ENCODE measurements at places on chromosomes 16 and 17.

- DNase-seq: no peak
Observed at GRCh38 chr16:72715267-72715666, 332.7 kb downstream of the ZFHX3 start.

DNA sequence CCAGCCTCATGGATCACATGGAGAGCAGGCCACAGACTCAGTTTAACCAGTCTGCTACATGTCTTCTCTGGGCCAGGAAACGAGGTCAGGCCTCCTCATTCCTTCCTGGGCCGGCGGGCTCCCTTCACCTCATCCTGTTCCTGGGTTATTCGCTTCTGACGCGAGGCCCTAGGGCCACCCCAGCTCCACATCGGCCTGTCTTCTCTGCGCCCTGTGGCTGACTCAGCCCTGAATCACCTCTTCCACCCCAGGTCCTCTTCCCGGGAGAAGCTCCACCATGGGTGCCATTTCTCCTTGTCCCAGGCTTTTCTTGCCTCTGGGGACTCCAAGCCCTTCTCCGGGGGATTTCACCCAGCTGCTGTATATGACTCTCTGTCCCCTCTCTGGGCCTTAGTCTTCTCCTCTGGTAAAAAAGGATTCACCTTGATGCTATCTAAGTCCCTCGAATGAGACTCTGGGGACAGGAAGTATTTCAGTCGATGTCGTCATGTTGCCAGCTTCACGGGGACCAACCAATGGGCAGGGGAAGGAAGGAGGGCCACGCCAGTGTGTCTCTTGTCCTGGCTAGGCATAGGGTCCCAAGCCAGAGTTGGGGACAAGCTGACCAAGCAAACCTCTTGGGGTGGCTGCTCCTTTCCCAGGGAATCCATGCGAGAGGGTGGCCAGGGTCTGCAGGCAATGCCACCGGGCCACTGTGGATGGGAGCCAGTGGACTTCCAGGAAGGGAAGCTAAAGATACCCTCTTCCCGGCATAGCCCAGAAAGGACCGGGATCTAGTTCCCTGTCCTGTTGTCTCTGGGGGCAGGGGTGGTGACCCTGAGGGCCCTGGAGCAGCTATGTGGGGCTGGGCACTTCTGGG, 58.7 kb downstream of the SOCS3 start:
- DNase-seq: no peak

GRCh38 chr17:58111676-58112075, 28.5 kb downstream of the DYNLL2 start:
- DNase-seq: no peak

DNA sequence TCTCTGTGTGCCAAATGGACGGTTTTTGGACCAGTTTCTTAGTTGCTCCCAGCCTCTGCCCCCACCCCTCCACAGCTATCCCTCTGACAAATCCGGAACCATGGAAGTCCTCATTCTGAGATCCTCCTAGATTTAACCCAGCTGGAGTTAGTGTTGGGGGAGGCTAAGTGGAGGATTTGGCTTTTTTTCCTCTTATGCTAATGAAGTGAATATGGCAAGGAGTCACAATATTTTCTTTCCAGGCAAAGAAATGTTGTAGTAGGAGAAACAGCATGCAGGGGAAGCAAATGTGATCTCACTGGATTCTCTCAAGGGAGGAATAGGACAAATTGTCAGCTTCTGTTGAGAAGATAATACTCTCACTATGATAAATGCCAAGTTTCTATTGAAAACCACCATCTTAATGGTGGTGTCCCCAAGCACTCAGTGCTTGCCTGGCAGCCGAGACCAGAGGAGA, 159.5 kb downstream of the MSI2 start:
- DNase-seq: no peak

- DNase-seq: no peak
Observed at GRCh38 chr17:74767111-74767516, 9.0 kb downstream of the NAT9 start.

- DNase-seq: no peak
Observed at GRCh38 chr17:7704601-7705268, at the start of gene EFNB3. EFNB3 (plus strand) TSS chr17:7705202; CDS start chr17:7705599, 397 bp downstream.

DNA sequence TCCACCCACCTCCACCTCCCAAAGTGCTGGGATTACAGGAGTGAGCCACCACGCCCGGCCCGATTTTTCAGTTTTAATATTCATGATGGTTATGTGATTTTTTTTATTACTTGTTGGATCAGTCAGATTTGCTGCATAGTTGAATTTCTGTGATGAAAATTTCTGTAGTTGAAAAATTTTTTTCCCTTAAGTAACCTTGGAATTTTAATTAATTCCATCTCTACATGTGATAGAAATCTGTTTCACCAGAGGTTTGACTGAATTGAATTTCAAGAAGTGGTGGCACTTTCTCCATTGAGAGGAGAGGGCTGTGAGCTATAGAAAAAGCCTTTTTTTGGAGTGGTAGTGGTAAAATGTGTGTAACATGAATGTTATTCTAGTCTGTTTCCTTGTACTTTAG, 24.7 kb downstream of the WIPF2 start:
- no peak for DNase-seq

GRCh38 chr16:57603115-57604024, 25.1 kb upstream of the ADGRG1 start:
- no peak for DNase-seq

DNA sequence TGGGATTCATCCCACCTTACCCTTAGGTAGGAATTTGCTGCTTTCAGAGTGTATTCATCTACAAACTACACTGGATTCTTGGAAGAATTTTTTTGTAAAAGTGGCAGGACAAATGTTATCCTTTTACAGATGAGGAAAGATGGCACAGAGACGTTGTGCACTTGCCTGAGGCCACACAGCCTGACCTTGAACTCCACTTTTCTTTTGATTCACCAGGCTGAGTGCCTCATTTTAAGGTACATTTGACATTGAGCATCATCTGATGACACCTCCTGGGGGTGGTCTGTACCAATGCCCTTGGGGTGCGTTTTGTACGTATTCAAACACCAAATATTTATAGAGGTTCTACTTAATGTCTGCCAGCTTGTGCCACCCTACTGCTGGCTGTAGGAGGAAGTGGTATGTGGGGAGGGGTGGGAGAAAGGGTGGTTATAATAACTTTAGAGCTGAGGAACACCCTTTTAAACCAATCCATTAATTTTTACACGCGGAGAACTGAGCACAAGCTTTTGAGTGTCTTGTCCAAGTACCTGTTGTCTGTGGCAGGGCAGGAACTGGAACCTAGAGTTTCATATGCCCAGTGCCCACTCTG, 29.1 kb downstream of the HS3ST3B1 start:
- no peak for DNase-seq

DNA sequence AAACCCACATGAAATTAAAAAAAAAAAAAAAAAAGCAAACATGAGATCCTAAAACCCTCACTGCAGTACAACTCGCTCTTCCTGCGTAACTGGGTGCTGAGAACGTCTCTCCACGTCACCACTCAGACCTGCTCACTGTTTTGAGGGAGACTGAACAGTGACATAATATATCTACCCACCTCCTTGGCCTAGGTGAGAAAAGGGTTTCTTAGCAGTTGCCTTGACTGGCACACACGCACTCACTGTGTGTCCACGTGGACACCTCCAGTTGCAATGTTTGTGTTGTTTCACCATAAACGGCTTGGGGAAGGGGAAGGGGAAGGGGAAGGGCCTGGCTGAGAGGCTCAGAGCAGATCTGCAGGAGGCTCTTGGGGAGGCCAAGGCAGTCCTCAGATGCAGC, 32.0 kb downstream of the FANCA start:
- no peak for DNase-seq

GRCh38 chr16:55711959-55712876, 56.4 kb downstream of the SLC6A2 start:
- DNase-seq: peak; percentile 67

- DNase-seq: peak; percentile 28
Observed at GRCh38 chr17:66459811-66460270, 157.4 kb downstream of the PRKCA start.

GRCh38 chr17:65047941-65048340, 8.6 kb downstream of the GNA13 start:
- DNase-seq: no peak

GRCh38 chr16:77767211-77767610, 21.2 kb upstream of the VAT1L start:
- DNase-seq: no peak
